ENCODE measurements at places on chromosomes 2 and 18. TPM values are rescaled to one million over a fixed set of nuclear protein-coding genes. Genes with fewer than 3 reads are reported as not detected.

ONECUT2 gene
- total RNA-seq: 1.5 TPM

GRCh38 chr2:96247009-96247408 is 18.8 kb downstream of the TMEM127 start:
- DNase-seq: no peak

DNA sequence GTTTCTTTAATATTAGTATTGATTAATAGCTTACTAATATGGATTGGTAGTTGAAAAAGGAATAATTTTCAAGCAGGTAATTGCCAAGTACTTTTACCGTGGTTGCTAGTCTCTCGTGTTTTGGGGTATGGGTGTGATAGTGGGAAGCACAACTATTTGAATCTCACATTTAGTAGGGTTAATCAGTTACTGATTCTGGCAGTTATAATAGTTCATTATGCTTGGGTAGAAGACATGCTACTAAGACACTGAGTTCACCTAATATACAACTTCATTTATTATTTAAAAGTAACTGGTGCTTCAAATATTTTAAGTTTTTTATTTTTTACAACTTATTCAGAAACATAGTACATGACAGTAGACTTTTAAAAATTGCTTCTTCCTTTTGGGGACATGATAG is 33.5 kb downstream of the SOCS6 start:
- DNase-seq: no peak

MYO1B gene
- total RNA-seq: 26.2 TPM

- DNase-seq: peak; percentile 58
Measured at GRCh38 chr2:222364285-222364895, 60.0 kb upstream of the SGPP2 start.

GRCh38 chr2:215063526-215063925 is 74.9 kb downstream of the ABCA12 start:
- no peak for DNase-seq

DNA sequence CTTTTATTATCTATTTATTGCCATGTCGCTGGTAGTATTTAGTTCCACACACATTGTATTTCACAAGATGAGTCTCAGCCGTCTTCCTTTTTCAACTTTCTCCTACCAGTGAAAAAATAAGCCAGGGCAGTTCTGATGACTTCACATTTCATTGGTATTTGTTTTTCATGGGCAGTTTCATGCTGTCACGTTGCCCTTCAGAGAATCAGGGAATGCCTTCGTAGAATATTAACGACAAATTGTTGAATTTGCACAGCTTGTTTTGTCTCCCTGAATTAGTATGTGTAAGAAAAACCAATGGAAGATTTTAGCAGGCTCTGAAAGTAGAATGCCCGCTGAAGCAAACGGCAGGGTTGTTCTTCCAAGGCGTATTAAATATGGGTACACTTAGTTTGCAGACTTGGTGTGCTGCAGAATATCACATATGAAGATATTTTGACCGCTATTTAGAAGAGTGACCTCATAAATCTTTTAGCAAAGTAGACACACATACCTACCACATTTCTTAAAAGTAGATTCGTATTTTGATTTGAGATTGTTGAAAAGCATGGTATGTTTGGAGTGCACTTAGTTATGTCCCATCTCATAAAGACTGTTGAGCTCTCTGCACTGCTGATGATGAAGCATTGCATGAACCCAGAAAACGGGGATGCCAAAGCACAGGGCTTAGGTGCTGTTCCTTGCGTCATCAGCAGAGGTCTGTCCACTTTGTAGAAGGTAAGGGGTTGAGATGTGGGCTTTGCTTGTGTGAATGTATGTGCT is 2.9 kb downstream of the NEDD4L start:
- no peak for DNase-seq
